Activated CD4-positive, alpha-beta T cell treated with anti-CD3 and anti-CD28 coated beads for 24 hours (primary cell): ENCODE measurements at places on chromosomes 3 and 15.

DNA sequence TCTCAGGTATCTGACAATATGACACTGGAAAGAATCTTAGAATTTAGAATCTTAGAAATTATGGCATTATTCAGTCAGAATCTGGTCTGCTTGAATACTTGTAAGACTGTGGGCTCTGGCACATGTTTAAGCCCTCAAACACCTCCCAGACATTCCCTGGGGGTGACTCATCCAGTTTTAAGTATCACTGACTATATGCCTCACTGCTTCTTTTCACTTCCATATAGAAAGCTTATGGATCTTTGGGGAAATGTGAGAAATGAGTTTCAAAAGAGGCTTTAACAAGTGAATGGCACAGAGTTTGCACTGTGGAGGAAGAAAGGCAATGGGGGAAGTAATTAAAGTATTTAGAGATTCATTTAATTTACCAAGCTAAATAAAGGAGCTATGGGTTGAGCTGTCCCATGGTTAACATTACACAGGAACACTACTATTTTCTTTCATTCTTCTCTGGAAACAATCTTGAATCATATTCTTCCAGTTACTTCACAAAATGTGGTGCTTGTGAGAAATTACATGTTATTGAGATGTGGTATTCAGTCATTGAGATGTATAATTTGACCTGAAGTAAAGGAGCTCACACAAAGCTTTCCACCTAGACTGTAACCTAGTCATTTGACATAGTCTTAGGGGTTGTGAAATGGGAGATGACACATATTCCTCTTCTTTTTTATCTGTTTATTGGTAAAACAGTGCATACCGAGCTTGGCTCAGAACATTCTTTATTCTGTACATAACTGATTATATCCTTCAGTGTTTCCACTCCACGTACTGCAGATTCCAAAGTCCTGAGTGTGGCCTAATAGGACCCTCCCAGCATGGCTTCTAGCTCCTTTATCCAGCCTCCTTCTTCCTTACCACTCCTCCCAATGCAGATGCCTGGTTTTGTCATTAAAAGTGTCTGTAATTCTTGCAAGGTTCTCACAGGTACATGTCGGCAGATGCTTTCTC, 544.6 kb upstream of the NECTIN3 start:
- DNase-seq: no peak

DNA sequence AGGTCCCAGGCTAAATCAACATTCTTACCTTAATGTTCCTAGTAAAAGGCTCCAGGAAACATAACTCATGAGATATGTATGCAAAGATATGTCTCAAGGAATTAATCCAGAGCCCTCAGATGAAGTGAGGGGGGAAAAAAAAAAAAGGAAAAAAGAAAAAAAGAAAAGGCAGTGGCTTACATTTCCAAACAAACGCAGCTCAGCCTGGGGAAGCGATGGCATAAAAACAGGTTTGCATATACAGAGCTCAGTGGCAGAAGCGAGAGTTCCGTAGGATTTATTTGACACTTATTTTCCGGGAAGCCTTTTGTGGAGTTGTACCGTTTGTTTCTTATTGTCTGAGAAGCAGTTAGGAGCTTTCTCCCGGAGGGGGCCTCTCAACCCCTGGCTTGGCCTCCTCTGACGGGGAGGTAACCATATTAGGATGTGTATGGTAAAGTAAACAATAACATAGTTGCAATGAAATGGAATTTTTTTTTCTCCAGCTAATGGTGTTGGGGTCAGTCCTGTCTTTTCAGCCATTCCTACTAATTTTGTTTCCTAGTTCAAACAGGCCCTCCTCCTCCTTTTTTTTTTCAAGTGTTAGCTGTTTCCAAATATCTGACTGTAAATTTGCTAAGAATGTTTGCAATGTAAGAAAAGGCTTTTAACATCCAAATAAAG, 338.6 kb downstream of the FOXP1 start:
- DNase-seq: no peak

- DNase-seq: no peak
Observed at GRCh38 chr3:167030082-167030725, 349.9 kb downstream of the ZBBX start.

DNA sequence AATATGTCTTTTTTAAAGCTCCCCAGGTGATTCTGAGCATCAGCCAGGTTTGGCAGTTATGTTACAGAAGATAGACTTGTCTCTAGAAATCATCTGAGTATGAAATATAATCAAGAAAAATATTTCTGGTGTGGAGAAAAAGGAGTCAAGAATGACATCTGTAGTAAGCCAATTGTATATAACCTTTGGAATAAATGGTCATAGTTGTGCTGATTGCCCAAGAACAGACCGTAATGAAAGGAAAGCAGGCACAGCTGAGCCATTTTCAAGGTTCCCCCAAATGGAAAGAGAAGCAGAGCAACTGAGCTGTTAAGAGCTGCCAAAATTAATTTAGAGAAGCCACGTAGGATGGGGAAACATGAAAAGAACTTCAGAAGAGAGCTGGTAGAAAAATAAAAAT, 26.6 kb downstream of the GOLM2 start:
- no peak for DNase-seq

- DNase-seq: no peak
Observed at GRCh38 chr3:89058371-89058770, 49.0 kb upstream of the EPHA3 start.

- DNase-seq: no peak
Observed at GRCh38 chr15:95874637-95875036, 455.9 kb upstream of the NR2F2 start.

GRCh38 chr15:70095408-70096214, 2.1 kb downstream of the TLE3 start:
- peak; percentile 14 for DNase-seq

GRCh38 chr3:72238010-72238691, 453.2 kb upstream of the PROK2 start:
- DNase-seq: no peak

GRCh38 chr3:28117598-28117997, 123.8 kb upstream of the CMC1 start:
- no peak for DNase-seq

DNA sequence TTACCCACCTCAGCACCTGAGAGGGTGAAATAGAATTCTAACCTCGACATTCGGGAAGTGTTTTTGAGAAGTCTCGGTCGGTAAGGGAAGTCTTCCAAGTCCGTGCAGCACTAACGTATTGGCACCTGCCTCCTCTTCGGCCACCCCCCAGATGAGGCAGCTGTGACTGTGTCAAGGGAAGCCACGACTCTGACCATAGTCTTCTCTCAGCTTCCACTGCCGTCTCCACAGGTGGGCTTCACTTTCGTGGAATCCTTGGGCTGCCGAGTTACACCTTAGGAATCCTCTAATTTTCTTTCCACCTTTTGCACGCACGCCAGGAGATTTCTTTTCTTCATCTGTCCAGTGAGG, 775 bp downstream of the CCNDBP1 start:
- no peak for DNase-seq

- no peak for DNase-seq
Observed at GRCh38 chr3:15355086-15355485, 22.7 kb upstream of the SH3BP5 start.

- no peak for DNase-seq
Observed at GRCh38 chr15:29874977-29875376, 52.7 kb upstream of the TJP1 start.

- DNase-seq: no peak
Observed at GRCh38 chr3:172604895-172605646, 81.8 kb upstream of the TNFSF10 start.

DNA sequence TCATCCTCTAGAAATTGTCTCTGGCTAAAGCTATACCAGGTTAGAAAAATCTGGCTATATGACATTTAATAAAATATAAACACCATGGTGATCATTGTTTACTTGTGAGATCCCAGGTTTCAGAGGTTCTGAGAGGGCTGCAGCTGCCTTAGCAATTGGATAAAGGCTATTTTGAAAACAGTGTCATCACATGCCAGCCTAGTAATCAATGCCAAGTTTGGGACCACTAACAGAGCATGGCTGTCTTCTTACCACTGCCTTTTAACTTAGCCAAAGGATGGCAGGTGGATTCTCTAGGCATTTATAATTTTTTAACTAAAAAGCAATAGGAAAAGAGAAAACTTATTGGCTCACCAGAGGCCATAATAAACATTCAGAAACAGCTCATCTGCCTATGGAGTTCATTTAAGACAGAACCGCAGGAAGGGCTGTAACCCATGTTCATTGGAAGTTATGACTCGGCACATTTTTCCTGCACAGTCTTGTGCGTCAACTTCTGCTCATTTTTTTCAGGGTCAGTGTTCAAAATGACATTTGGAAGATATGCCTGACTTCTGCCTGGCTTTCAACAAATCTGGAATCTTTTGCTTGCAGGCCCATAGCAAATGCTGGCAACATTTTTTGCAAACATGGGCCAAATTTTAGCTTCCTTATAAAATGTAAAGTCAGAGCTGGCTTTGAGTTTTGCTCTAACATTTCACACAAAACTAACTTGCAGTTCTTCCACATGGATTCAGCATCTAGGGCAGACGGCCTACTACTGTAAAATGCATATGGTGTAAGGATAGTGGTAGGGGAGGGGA, 476.0 kb upstream of the TBL1XR1 start:
- DNase-seq: no peak

DNA sequence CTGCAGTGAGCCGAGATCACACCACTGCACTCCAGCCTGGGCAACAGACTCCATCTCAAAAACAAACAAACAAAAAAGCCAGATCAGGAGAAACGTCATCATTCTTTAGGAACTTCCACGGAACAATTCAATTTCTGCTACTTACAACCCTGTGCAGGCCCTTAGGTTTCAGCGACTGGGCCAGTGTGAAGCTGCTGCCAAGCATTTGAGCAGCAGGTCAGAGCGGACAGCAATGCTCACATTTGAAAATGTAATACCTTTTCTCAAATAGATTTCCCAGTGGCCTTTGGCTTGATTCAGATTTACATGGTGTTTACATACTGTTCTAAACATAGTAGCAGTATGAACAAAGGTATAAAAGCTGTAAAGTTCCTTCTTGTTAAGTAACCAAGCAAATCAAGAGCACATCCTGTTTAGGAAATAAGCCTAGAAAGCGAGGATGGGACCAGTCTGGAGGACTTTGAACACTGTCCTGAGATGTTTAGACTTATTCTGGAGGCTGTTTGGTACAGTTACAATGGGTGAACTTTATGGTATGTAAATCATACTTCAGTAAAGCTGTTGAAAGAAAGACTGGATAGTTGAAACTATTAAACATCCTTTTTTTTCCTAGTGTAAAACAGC, 141.2 kb downstream of the HCN4 start:
- no peak for DNase-seq

DNA sequence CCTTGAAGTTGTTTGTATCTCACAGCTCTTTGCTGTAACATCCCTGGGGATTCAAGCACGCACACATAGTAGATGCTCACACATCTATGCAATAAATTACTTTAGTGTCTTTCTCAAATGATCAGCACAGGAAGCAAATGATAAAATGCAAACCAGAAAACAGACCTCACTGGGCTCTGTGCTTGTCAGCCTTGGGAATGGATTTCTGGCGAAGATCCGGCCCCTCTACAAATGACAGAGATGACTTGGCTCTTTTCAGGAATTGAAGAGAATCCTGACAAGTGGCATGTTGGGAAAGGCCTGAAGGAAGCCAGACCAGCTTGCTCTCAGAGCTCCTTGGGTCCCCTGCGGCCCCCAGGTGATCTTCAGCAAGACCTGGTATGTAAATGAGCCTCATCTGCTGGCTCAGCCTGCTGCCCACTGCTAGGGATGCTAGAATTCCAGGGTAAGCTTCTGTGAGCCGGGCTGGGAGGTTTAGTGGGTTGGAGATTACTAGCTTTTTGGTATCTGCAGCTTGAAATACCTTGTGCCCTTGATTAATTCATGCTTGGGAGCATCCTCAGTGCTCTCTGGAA, 54.1 kb downstream of the LPP start:
- no peak for DNase-seq

- no peak for DNase-seq
Observed at GRCh38 chr3:59803268-59803667, 753.4 kb upstream of the CFAP20DC start.

- no peak for DNase-seq
Observed at GRCh38 chr3:113695431-113695785, 1.0 kb downstream of the USF3 start.

- DNase-seq: no peak
Observed at GRCh38 chr15:39135989-39136388, 444.9 kb upstream of the THBS1 start.

GRCh38 chr3:145188079-145188770, 972.8 kb downstream of the PLOD2 start:
- DNase-seq: no peak

DNA sequence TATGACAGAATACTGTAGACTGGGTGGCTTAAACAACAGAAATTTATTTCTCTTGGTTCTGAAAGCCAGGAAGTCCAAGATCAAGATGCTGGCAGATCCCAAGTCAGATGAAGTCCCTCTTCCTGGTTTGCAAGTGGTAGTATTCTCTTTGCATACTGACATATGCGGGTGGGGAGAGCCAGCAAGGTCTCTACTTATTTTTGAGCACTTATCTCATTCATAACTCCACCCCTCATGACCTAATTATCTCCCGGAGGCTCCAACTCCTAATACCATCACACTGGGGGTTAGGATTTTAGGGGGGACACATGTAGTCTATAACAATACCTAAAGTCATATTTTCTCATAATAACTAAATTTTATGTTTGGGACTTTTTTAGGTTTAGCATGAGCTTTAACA, 65.3 kb downstream of the BLM start:
- DNase-seq: no peak

- no peak for DNase-seq
Observed at GRCh38 chr15:42239528-42240182, 31.6 kb upstream of the VPS39 start.

DNA sequence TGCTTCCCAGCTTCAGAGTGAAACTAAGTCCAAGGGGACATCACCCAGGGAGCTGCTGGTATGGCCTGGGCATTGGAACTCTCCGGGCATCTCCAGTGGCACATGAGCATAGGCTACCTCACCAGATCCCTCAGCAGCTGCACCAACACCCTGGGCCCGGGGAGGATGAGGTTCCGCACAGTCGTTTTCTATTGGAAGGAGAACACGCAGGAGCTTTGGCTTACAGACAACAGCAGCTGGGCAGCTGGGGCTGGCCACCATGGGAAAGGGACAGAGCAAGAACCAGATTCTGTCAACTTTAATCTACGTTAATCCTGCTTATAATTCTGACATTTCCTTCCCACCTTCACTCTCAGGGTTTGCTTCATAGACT, 65.5 kb downstream of the MYO1E start:
- DNase-seq: no peak

GRCh38 chr3:177679568-177680471, 482.5 kb upstream of the TBL1XR1 start:
- no peak for DNase-seq

- no peak for DNase-seq
Observed at GRCh38 chr3:108698461-108698860, 58.7 kb downstream of the RETNLB start.

GRCh38 chr15:47332481-47332880, 384.8 kb upstream of the SEMA6D start:
- no peak for DNase-seq

DNA sequence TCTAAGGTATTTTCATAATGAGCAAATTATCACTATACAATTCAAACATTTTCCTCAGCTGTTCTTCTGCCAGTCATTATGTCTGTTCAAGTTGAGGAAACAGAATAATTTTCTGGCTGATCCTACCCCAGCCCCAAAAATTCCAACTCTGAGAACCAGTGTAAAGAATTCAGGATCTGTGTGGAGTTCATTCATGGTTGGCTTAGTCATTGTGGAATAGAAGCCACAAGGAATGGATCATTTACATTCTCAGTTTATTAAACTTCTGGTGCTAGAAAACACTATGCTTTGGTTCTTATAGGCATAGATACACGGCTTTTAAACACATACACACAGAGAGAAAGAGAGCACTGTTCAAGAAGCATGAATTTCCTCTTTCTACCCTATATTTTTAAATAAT, 134.6 kb downstream of the CMSS1 start:
- no peak for DNase-seq
